ENCODE measurements at places on chromosomes 4 and X. TPM values are rescaled to one million over a fixed set of nuclear protein-coding genes. Genes with fewer than 3 reads are reported as not detected.

Gene ERCC6L
- 5.4 TPM for total RNA-seq

Gene RENBP
- not detected for total RNA-seq

GRCh38 chrX:52977953-52978352 lies 19.6 kb upstream of the FAM156A start:
- DNase-seq = no peak

DNA sequence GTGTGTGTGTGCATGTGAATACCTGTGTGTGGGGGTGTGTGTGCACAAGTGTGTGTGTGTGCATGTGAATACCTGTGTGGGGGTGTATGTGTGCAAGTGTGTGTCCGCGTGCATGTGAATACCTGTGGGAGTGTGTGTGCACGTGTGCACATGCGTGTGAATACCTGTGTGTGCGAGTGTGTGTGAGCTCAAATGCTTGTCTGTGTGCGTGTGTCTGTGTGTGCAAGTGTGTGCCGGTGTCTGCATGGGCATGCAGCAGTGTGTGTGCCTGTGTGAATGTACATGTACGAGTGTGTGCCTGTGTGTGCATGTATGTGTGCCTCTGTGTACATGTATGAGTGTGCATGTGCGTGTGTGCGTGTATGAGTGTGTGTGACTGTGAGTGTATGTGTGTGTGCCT lies 5.0 kb downstream of the DOK7 start:
- no peak for DNase-seq

DNA sequence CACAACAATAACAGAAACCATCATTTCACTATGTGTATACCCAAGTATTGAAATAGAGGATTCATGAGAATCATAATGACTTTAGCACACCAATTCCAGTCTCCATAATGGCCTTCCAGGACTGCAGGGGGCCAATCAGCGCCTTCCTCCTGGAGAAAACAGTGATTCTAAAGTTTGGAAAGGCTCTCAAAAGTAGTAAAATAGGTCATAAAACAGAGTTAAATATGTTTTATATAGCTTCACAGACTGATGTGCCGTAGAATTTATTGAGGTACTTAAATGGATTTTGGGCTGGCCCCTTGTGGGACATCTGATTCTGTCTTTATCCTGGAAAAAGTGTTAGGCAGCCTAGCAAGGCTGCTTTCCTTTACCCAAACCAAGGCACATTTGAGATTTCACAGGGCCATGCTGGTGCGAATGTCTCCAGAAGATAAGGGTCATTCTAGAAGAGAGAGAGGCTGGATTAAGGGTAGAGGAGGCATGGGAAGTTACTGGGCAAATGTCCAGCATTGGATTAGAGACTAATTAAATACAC lies 543.9 kb downstream of the GALNTL6 start:
- no peak for DNase-seq

DNA sequence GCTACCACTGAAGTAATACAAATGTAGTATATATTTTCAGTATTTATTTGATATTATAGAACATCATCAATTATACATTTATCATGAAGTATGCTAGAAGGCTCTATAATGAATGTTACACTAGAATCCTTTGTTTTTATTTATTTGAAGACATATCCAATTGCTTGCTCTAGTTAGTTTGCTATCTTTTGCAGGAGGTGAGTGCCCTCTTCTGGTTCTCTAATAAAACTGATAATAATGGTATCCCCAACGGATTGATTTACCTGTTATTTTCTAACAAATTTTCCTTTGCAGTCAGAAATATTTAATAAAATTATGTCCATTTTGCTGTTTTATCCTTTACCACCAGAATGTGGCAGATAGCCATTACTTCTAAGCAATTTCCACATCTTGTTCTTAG lies 274.3 kb upstream of the TACR3 start:
- DNase-seq = no peak

DNA sequence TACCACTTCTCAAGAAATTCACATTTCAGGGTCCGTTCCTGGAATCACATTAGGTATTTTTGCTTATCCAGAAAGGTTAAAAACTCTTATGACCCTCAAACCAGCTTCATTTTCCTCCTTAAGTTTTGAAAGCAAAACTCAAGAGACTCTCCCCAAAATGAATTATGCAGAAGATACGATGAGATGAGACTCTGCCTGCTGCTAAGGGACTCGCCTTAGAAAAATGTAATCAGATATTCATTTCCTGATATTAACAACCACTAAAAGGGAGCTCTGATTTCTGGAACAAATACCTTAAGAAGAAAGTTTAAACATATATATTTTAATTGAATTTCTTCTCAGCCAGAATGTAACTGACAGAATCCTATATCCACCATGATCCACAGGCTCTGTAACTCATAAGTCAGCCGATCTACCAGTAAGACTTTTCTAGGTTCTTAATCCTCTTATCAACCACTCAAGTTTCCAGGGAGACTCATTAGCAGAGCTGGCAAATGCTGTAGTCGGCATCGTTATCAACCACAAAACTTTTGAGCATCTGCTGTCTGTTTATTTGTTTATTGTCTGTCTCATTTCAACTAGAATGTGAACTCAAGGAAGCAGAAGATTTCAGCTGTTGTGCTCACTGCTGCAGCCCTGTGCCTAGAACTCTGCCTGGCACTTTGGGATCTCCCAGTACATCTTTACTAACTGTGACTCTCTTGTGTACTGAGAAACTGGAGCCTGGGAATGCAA lies 112.5 kb downstream of the LDB2 start:
- peak; percentile 76 for DNase-seq

Gene ADH1C
- not detected for total RNA-seq

DNA sequence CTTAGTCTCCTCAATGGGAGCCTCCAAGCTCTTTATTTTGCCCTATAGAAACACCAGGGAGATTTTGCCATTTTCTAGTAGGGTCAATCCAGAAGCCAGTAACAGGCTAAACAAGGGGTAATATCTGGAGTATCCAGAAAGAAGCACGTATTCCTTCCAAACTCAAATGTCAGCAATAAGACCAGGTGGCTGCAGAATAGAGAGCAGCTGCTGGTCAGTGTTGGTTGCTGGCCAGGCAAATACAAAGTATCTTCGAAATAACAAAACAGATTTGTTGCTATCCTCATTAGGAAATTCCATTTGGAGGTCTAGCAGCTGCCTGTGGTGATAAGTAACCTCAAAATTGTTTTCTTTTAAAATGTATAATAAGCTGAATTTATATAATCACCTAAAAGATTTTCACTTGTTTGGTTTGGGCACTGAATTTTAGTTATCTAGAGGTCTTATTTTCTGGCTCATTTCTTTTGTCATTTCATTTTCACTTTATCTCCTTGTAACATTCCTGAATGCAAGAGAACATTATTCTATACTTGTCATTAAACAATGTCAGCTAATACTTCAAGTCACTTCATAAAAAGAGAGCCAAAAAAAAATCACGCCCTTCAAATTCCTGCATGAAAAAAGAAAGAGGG lies 320.6 kb downstream of the DTHD1 start:
- no peak for DNase-seq

DNA sequence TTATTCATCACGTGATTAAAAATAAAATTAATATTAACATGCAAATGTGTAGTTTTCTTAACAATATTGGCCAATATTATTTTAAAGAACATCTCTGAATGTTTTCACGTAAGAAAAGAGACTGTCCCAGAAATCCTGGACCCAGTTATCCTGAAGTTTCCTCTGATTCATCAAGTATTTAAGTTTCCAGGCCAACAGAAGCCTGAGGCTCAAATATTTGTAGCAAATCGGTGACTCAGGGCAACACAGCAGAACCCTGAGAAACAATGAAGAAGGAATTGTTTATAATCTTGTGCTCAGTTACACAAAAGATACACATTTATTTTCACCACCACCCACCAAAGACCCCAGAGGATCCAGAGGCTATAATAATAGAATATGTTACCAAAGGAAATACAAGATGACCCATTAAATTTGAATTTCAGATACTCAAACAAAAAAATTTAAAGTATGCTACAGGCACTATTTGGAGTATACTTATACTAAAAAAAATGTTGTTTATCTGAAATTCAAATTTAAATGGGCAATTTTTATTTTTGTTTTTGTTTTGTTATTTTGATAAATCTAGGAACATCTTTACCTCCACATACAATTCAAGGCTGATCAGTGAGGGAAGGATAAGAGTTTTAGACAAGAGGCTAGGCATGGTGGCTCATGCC lies 33.9 kb upstream of the SLC7A11 start:
- peak; percentile 91 for DNase-seq

- DNase-seq = no peak
These were observed 41.3 kb downstream of the RHOH start for GRCh38 chr4:40238008-40238699.

DNA sequence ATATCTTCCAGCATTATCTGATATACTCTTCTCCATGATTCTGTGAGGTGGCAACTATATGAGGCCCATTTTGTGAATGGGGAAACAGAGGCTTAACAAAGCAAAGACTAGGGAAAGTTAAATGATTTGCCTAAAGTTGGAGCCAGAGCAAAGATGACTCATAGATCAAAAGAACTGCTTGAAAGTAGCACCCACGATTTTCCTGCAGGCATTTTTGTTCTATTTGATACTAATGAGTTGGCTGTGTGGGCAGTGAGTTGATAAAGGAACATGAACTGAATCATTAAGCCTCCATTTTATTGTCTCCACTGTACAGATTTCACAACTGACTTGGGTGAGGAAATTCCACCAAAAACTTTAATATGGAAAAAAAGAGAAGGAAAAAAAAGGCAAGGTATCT lies 138.9 kb upstream of the IGFBP7 start:
- DNase-seq = peak; percentile 4

DNA sequence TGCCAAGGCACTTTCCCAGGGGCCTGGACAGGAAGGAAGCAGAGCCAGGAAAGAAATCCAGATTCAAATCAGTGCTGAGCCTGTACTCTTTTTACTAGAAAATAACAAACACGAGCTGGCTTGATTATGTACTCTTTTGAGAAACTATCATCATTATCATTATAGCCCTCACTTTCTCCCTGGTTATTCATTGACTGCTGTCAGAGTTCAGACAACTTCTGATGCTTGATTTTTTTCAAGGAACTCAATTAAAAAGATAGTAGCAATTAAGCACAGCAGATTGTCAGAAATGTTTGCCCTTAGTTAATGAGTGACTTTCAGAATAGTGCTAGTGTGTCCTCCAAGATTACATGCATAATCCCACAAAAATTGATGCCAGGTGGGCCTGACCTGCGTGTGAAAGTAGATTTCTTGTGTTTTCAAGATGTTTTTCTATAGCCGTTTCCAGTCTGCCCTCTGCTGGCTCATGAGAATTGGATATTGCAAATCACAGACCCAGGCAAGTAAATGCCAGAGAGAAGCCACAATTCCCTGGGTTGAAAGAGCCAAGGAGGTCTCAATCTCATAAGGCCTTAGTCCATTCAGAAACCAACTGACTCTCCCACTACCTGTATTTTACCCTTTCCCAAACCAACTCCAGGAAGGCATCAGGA lies 14.3 kb upstream of the PNPLA4 start:
- peak; percentile 7 for DNase-seq
